ENCODE measurements at places on chromosomes 1 and 21.

GRCh38 chr1:24507405-24507804, 4.8 kb downstream of the RCAN3 start:
- DNase-seq: peak; percentile 53

- DNase-seq: no peak
These were observed 24.1 kb upstream of the THRAP3 start for GRCh38 chr1:36199934-36200741.

GRCh38 chr1:221829327-221830015, 87.6 kb upstream of the DUSP10 start:
- DNase-seq: peak; percentile 83

- no peak for DNase-seq
These were observed 56.8 kb downstream of the MRPL37 start for GRCh38 chr1:54256522-54257345.

DNA sequence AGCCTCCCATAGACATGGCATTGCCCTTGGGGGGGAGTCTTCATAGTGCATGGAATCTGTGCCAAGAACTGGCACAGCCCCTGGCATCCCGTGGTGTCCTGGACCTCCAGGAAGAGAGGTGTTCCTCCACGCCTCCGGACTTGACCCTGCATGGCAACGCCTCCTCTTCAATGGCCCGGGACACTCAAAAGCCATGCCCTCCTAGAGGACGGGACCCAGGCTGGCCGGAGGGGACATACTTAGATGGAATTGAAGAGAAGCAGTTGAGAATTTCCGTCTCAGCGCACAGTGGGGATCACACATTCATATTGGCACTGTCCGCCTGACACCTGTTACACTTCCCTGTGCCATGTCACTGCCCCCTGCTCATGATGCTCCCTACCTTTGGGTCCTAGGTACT, 38.4 kb upstream of the TENT5C start:
- no peak for DNase-seq
